Bronchial epithelial cell (primary cell): ENCODE measurements at places on chromosomes 4 and X. TPM values are rescaled to one million over a fixed set of nuclear protein-coding genes. Genes with fewer than 3 reads are reported as not detected.

DNA sequence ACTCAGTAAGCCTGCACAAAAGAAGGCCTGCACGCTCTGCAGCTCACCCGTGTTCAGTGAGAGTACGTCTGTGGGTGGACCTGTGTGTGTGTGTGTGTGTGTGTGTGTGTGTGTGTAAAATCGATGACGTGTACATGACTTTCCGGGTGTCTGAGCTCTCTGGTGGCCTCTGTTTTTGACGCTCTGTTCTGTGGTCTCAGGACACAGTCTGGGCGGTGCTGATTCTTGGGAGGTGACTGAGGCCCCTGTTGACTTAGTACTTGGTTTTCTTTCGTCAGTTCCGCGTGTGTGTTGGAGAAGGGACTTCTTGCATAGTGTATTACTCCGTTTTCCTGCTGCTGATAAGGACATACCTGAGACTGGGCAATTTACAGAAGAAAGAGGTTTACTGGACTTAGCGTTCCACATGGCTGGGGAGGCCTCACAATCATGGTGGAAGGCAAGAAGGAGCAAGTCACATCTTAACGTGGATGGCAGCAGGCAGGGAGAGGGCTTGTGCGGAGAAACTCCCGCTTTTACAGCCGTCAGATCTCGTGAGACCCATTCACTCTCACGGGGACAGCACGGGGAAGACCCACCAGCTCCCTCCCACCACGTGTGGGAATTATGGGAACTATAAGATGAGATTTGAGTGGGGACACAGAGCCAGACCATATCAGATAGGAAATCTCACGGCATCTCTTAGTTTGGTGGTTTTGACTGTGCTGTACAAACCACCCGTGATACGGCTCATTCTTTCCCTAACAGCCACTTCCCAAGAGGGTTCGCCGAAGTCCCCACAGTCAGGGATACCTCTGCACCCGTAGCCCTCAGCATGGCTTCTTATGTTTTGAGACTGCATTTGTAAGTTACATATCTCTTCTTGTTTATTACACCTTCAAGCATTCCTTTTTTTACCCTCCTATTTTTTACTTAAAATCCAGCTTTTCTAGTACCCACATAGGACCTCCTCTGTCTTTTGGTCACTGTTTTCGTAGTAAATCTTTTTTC is 24.5 kb downstream of the UVSSA start:
- no peak for DNase-seq

- DNase-seq: no peak
These were observed 73.2 kb upstream of the VCX2 start for GRCh38 chrX:8244301-8244700.

DNA sequence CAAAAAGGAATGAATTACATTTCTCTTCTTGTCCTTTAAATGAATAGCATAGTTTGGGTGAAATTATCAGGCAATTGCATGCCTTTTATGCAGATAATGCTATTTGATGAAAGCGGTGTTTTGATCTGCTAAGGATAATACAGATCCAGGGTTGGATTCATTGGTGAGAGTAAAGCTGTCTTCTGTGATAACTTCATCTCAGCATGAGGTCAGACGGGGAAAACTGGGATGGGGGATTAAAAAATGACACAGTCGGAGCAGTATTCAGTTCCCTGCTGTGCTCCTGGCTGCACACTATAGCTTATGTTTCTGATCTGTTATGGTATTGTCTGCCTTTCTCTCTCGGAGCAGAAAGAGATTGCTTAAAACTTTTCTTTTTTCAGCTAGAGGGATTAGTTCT is 105.9 kb upstream of the TENM3 start:
- DNase-seq: no peak

DNA sequence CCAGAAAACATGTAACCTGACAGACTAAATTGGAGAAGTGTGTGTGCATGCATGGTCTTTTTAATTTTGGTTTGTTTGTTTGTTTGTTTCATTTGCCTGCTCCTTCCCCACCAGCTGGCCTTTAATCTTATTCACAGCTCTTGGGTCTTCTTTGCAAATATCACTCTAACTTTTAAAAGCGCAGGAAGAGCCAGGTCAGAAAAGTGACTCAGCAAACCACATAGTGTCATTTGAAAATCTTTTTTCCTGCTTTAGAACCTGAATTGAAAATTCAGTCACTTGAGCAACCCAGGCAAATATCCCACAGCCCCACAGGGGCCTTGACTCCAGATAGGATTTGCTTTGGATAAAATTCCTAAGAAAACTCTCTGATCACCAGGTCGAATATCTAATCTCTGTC is 4.6 kb downstream of the TMEM255A start:
- no peak for DNase-seq

TMPRSS11A gene
- total RNA-seq: 0.38 TPM in 1 of 2 replicates, not detected in the other
